Left ventricle myocardium inferior (tissue), 1 donor: ENCODE measurements at places on chromosomes 4 and X. TPM values are rescaled to one million over a fixed set of nuclear protein-coding genes. Genes with fewer than 3 reads are reported as not detected.

WAS gene
- 2.3 TPM for total RNA-seq

RLIM gene
- total RNA-seq = 23.8 TPM

SNX12 gene
- 42.7 TPM for total RNA-seq

SETD7 gene
- total RNA-seq = 50.7 TPM

GRCh38 chr4:180028682-180029081, 2214.5 kb upstream of the TENM3 start:
- H3K27me3 ChIP-seq = no peaks in the 10 kb centered on the region
- peak; percentile 12 for DNase-seq
- H3K4me3 ChIP-seq = no peak overlapping the region

DNA sequence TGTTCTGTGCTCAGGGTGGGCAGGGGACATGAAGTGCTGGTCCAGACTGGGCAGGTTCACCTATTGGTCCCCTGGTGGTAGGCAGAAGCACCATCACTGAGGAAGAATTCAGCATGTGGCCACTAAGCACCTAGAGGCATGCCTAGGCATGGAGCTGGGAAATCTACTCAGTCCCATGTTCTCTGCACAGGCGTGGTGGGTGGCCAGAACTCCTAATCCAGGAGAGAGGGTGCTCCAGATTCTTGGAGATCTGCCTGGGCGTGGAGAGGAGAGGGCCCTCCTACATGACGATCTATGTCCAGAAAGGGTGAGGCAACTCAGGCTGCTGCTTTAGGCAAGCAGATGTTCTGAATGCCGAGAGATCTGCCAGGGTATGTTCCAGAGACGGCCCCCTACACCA, 44.6 kb upstream of the MAGEC2 start:
- H3K4me3 ChIP-seq = no peak overlapping the region
- H3K4me1 ChIP-seq = no peaks in the 10 kb centered on the region
- DNase-seq = no peak
- H3K27ac ChIP-seq = no peak overlapping the region
- no peaks in the 10 kb centered on the region for H3K27me3 ChIP-seq
- H3K36me3 ChIP-seq = no peaks in the 10 kb centered on the region
